ENCODE measurements at places on chromosomes 7 and 10.

- DNase-seq = no peak
Observed at GRCh38 chr7:78220754-78221153, 422.2 kb downstream of the PHTF2 start.

- DNase-seq = no peak
Observed at GRCh38 chr7:28157831-28158416, 22.7 kb downstream of the JAZF1 start.

DNA sequence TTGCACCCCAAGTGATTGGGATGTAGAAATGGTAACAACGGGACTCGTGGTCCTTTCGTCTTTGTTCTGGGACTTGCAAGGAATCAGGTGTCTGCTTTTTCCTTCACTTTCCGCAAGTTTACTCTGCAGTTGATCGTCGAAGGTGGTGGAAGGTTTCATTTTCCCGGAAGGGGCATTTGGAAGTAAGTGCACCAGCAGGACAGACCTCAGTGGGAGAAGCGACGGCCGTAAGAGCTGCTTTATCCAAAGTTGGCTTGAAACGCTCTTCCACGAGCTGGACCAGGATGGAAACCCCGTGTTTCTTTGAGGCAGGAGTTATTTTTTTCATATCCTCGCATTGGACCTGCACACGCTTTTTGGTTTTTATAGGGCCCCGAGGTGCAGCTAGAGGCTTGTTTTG lies 1.2 kb downstream of the BRI3 start:
- DNase-seq = peak; percentile 28

DNA sequence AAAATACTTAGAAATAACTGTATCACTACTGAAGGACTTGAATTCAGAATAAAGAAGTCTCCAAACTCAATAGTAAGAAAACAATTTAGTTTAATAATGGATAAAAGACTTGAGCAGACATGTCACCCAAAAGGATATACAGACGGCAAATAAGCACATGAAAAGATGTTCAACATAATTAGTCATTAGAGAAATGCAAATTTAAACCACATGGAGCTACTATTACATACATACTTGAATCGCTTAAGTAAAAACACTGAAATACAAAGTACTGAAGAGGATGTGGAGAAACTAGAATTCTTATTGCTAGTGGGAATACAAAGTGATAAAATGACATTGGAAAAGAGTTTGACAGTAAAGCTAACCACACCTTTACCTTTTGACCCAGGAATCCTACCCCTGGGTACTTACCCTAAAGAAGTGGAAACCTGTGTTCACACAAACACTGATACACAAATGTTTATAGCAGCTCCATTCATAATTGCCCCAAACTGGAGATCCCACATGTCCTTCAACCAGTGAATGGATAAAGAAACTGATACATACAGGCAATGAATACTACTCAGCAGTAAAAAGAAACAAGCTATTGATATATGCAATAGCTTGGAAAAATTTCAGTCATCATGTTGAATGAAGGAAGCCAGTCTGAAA lies 54.3 kb upstream of the NFKB2 start:
- DNase-seq = no peak

DNA sequence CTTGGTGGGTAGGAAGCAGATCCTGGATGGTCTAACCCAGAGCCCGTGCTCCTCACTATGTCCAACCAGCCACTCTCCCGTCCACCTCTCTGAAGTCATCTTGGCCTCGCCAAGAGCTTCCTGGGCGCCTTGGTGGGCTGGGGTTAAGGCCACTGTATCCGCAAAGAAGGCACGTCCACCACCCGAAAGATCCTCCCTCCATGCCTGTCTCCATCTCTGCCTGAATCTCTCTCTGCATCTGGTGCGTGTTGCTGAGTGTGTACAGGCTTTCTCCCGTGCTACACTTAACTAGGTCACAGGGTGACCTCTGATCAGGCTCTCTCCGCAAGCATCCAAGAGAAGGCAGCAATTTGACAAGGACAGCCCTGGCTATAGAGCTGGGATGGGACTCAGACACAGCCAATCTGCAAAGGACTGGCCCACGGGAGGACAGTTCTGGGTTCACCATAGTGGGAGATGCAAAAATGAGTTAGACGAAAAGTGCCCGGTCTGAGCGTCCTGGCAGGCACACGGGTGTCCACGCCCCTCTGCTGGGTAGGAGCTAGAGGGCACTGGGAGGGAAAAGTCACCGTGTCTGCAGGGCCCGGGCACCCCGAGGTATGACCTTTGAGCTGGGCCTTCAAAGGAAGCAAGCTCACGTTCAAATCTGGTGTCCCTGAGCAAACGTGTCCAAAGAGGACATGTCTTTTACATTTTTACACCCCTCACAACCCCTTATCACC lies 9.4 kb upstream of the RFC2 start:
- DNase-seq = no peak

DNA sequence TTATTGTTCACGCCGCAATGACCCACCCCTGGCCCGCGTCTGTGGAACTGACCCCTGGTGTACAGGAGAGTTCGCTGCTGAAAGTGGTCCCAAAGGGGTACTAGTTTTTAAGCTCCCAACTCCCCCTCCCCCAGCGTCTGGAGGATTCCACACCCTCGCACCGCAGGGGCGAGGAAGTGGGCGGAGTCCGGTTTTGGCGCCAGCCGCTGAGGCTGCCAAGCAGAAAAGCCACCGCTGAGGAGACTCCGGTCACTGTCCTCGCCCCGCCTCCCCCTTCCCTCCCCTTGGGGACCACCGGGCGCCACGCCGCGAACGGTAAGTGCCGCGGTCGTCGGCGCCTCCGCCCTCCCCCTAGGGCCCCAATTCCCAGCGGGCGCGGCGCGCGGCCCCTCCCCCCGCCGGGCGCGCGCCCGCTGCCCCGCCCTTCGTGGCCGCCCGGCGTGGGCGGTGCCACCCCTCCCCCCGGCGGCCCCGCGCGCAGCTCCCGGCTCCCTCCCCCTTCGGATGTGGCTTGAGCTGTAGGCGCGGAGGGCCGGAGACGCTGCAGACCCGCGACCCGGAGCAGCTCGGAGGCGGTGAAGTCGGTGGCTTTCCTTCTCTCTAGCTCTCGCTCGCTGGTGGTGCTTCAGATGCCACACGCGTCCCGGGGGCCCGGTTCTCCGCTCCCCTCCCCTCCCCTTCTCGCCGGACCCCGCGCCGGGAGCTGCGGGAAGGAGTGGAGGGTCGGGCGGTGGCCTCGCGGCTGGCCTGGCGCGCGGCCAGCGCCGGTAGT lies at the start of gene CBX3:
Gene CBX3 (plus strand): TSS at position 499 of the 772 bp plus-strand sequence. CDS start 1,254 bp downstream, outside the sequence.
- DNase-seq = peak; percentile 76

GRCh38 chr10:82576093-82576492 lies 701.1 kb downstream of the NRG3 start:
- no peak for DNase-seq

DNA sequence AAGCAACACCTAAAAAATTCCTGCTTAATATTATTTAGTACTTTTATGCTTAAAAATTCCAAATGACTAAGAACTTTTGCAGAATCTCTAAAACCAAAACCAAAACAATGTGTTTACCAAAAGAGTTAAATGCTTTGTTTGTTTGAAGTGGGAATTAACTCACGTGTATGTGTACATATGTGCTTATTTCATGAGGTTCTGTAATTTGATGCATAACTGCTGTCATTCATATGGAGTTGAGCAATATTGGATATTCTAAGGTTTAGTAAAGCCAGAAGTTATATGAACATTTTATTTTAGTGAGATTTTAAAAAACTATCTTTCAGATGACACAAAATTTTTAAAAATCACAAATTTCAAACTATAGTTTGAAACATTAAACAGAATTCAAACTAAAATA lies 157.1 kb downstream of the PIP4K2A start:
- DNase-seq = peak; percentile 25

DNA sequence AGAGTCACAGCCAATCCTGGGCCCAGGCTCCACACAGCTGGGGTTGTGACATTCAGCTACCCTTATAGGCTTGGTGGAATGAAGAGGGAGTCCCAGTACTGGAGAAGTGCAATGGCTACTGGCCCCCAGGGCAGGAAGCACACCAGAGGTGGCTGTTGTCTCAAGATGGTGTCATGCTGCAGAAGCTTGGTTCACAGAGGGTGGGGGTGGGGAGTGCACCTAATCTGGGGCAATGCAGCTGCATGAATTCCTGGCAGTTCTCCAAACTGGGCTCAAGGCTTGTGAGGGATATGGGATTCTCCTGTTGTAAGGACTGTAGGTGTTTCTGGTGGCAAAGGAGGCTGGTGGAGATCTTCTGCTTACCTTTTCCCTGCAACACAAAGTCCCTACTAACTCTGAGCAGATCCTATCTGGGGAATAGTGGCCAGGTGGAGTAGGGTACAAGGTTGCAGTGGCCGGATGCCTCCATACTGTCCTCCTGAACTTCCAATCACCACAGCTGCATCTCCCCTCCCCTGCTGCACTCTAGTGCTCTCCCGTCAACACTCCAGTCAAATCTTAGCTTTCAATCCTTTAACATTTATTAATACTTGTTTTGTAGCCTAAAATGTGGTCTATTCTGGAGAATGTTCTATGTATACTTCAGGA lies 27.4 kb upstream of the PLA2G12B start:
- DNase-seq = peak; percentile 18

DNA sequence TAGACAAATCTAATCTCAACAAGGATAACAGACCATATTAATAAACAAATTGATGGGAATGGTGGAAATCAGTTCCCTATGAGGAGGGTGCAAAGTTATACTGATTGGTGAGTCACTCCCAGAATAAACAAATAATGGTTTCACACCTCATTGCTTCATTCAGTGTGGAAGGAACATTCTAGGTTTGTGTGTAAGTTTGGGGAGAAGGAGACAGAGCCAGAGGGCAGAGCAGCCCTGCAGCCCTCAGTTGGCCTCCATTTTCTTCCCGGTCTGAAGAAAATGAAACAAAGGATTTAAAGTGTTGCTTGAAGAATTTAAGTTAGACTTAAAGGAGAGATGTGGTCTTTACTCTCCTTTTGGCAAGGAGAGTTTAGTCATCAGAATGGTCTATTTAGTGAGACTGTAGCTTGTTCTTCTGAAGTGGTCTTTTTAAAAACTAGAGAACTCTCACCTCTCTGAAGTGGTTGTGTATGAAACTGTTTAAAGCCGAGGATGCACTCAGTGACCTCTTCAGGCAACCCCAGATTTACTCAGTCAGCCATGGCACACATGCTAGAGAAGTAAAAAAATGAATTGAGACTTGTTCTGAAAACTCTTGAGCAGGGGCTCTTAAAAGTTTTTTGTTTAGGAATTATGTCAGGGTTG lies 27.2 kb downstream of the IKZF1 start:
- DNase-seq = peak; percentile 15

DNA sequence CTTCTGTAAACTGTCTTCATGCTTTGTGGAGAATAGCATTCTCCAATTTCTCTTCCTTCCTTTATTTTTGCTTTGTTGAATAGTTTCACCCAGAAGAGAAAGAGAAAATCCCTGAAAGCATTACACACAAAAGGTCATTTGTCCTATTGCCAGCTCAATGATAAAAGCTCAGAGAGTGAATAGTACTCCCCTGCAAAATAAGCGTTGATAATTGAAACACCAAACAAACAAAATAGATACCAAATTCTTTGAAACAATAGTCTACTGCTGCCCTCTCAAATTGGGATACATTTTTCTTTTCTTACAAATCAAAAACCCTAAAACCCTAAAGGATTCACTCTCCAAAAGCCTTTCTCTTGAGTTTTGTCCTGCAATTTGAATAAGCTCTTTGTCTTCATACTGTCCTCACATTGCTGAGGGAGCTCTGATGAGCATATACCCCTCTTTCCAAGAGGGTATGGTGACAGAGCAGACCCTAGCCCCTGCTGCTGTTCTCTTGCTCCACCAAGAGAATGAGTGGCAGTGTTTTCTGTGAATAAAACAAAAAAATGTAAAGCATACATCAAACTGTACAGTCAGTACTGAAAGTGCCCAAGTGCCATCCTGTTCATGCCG lies 134.4 kb downstream of the CSTF2T start:
- no peak for DNase-seq

- DNase-seq = no peak
Observed at GRCh38 chr7:105979405-105979804, 16.3 kb downstream of the CDHR3 start.

DNA sequence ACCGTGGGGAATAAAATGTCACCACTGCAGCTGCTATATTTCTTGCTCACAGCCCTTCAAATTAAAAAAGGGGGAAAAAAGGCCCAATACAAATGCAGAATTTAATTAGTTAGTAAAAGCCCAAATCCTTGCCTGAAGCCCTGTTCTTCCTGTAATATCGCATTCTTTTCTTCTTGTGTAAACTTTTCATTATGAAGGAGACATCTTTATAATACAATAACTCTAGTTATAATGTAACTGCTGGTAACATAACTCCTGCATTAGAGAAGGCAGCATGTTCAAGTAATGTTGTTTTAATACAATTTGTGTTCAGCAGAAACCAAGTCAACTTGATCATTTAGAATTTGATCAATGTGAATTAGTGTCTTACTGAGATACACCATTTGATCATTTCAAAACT lies 250.9 kb downstream of the CHCHD3 start:
- no peak for DNase-seq

DNA sequence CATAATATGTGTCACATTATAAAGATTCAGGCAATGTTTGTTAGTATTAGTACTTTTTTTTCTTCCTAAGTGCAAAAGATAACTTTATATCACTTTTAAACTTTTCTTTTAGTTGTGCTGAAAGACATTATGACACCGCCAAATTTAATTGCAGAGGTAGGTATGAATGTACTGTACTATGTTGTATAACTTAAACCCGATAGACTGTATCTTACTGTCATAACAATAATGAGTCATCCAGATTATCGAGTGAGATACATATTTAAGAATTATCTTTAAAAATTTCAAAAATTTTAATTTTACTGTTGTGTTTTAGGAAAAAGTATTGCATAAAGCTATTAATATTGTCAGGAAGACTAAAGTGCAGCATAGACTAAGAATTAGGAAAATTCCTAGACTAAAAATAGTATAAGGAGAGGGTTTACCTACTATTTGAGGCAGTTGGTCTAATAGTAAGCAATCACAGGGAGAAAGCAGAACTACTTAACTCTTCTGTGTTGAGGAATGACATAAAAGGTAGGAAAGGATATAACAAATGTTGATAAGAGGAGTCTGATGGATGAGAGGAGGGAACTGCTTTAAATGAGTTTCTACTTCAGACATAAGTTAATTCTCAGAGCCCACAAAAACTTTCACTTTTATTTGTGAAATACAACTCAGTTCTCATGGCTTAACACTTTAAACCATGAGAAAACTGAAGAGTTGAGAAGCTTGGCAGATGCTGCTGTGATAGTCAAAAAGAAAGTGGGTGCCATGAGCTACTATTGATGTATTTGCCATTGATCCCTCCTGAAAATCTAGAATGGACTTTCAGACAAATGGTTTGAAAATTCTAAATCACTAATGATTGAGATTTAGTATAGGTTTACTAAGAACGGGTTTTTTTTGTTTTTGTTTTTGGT lies 67.8 kb downstream of the PTEN start:
- no peak for DNase-seq

GRCh38 chr7:123939784-123940183 lies 14.7 kb downstream of the SPAM1 start:
- no peak for DNase-seq

DNA sequence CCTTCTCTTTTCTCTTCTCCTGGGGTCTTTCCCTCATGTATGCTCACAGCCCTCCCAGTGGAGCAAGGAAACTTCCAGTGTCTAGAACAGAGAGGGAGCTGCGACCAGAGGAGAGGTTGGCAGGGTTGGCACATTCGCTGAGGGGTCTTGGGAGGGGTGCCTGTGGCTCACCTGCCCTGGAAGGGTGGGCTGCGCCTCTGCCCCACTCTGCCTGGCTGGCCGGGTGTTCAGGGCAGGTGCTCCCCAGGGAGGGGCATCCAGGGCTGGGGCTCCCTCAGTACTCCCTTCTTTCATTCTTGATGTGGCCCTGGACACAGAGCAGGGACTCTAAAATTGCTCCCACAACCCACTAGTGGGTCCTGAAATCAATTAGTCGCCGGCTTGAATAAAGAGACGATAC lies 16.9 kb downstream of the SHH start:
- no peak for DNase-seq

Measured in choroid plexus epithelial cell (primary cell).